D721Med (cell line): ENCODE measurements at places on chromosomes 2 and 18.

GRCh38 chr2:224401641-224402342, at the start of gene FAM124B:
Gene FAM124B, minus strand, starts transcription at chr2:224402107. Its CDS starts 339 bp downstream, at chr2:224401768.
- DNase-seq, result no peak

DNA sequence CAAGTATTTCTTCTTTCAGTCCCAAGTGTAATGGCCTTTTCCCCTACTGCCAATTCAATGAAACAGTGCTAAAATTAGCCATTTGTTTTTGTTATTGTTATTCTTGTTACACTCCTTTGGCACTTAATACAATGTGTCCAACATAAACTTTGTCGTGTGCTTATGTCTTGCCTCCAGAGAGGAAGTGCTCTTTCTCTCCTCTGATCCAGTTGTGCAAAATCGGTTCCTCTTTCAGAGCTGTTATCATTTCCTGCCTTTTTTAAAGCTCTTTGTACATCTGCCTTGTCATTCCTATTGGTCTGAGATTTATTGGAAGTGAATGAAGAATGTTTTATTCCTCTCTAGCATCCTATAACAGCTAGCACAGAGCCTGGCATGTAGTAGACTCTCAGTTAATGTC, 623.2 kb upstream of the ID2 start:
- DNase-seq, result no peak

GRCh38 chr18:25050605-25051004, 301.4 kb downstream of the ZNF521 start:
- DNase-seq, result no peak

- DNase-seq, result no peak
Observed at GRCh38 chr2:33437297-33437696, 39.2 kb upstream of the RASGRP3 start.

GRCh38 chr2:160288324-160288723, 88.3 kb upstream of the ITGB6 start:
- no peak for DNase-seq

DNA sequence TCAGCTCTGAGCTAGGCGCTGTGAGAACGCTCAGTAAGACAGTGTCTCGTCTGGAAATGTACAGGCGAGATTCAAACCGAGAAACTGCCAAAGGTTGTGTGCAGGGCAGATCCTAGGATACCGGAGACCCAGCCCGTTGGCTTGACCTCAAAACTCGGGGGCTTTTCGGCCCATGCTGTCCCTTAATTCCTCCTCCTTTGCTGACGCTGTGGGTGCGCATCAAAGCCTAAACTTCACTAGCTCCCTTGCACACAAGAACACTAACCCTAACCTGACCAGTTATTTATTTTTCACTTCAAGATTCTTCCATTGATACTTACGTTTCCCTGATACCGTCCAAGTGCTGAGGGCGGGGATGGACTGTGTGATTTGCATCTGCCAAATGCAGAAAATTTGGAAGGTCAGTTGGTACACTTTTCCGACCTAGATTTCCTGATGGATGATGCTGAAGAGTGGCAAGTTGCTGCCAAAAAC, 1.0 kb upstream of the AAK1 start:
- DNase-seq, result no peak

- no peak for DNase-seq
Observed at GRCh38 chr2:219772103-219772635, 144.7 kb downstream of the SLC4A3 start.

DNA sequence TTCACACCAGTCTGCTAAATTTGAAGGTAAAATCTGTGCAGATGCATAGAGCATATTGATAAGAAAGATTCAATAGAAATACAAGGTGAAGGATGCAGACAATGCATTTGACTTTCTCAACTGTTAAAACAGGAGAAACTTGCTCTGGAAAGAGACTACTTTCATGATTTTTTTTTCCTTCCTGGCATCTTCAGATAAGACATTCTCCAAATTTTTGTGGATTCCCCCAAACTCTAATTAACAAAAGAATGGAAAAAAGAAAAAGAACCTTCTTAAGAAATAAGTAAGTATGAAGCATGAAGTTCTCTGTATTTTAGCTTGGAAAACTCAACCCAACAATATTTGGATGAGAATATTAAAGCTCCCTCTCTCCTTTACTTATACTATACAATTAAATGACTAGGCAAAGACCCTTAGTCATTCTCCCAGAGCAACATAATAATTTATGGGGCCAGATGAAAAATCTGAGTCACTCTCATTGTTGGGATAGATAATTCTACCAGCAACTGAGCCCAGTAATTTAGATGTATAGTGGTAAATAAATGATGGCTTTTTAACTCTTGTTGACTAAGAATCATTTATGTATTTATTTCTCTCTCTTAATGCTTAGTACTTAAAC, 298.7 kb upstream of the COL3A1 start:
- DNase-seq, result no peak

DNA sequence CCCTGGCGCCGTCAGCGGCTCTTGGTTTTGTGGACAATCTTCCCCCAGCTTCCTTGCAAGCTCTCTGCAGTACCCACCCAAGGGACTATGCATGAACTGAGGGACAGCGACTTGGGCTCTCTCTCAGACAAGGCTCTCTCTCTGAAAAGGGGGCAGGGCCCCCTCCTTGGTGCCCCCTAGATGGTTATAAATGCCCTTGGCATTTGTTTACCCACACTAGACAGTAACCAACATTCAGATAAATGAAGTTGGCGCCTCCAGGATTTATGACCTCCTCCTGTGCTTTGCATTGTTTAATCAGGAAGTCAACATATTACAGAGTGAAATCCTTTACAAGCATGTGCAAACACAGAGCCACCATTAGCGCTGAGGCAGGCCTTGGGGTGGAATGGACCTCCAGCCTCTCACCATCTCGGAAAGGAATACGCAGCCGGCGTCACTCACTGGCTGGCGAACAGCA, 547.4 kb upstream of the ID2 start:
- no peak for DNase-seq

GRCh38 chr2:23546913-23547312, 161.9 kb downstream of the KLHL29 start:
- DNase-seq, result no peak

DNA sequence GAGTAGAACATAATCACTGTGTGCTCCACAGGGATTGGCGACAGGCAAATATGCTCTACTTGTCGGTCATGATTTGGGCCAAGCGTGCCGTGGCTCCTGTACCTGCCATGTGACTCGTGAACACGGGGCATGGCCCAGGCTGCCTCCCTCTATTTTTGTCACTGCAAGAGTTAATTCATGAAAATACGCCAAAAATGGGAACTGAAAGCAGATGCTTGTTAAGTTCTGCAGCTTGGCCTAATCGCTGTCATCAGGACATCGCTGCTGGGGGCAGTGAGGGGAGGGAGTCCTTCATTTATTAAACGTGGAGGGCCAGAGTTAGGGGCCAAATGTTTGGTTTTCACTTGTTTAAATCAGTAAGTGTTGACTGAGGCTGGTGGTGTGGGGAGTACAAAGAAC, 177.8 kb downstream of the BCL2 start:
- no peak for DNase-seq

GRCh38 chr2:131724019-131724418, 196.3 kb downstream of the CCDC74A start:
- no peak for DNase-seq

DNA sequence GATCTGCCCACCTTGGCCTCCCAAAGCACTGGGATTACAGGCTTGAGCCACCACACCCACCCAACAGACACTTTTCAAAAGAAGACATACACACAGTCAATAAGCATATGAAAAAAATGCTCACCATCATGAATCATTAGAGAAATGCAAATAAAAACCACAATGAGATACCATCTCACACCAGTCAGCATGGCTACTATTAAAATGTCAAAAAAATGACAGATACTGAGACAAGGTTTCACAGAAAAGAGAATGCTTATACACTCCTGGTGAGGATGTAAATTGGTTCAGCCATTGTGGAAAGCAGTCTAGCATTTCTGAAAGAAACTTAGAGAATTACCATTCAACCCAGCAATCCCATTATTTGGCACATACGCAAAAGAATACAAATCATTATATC, 1947.2 kb downstream of the SUCLG1 start:
- no peak for DNase-seq

GRCh38 chr2:59756150-59756549, 797.3 kb downstream of the BCL11A start:
- no peak for DNase-seq

GRCh38 chr2:235146206-235146605, 194.4 kb downstream of the SH3BP4 start:
- DNase-seq, result no peak

- DNase-seq, result no peak
Observed at GRCh38 chr2:192122141-192122540, 72.6 kb downstream of the TMEFF2 start.

DNA sequence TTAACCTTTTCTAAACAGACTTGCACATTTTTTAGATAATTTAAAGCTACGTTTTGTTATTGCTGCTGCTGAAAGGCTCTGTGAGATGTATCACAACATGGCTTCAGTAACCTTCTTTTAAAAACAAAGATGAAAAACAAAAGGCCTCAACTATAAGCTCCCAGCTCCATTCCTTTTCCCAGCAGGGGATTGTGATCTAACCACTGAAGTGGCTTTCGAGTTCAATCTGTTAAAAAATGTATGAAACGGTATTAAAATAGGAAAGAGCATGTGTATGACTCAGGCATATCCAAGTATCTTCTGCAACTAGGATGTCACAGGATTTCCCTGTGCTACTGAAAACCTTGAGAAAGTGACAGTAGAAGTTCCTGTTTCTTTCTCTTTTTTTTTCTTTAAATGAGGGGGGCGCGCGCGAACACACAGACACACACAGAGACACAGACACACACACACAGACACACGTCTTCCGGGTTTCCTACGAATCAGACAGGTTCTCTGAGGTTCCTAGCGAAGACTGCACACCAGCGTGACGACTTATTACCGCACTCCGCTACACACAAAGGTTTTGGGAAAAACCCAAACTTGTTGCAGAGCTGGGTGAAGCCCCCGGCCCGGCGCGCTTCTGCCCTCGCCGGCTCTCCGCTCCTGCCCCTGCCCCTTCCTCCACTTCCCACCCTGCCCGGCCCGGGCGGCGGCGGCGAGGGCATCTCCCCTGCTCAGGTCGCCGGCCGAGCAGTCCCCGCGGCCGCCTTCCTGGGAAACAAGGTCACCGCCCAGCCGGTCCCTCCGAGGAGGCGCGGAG, 86.8 kb downstream of the RBMS1 start:
- DNase-seq, result no peak

GRCh38 chr2:32310577-32310976, 32.9 kb downstream of the YIPF4 start:
- no peak for DNase-seq

DNA sequence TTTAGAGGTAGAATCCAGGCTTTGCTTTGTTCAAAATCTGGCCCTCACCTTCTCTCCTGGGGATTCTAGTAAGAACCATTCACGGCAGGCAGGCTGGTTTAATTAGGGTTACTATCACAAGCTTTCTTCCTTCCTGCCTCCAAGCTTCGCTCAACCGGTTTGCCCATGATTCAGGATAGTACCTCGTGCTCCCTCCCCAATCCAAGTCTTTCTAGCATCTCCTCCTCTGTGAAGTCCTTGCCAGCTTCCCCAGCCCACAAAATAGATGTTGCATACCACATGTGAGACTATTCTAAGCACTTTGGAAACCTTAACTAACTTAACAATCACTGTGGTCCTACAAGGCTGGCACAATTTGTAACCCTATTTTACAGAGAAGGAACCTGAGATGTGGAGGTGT, 135.1 kb downstream of the SOCS6 start:
- no peak for DNase-seq

DNA sequence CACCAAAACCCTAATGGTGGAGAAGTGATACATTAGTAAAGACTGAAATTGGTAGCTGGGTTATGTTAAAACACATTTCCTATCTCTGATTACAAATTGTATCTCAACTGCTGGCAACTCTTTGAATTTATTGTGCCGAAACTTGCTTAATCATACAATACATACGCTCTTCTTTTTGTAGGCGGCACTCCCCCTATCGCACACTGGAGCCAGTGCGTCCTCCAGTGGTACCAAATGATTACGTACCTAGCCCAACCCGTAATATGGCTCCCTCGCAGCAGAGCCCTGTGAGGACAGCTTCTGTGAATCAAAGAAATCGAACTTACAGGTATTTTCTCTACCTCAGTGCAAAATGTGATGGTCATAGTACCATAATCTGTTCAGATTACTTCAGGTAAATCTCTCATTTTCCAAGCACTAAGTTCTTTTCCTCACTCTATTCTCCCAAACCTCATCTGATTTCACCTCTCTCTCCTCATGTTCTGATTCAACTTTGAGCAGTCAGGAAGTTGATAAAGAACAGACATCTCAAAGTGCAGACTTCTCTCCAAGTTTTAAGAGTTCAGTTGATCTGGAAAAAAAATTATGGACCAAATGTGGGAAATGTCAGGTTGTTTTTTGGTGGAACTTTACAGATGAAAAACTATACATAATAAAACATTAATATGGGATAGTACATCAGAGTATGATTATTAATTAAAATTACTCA, 66.5 kb downstream of the ABI2 start:
- DNase-seq, result no peak

GRCh38 chr2:168160897-168161296, 86.5 kb downstream of the STK39 start:
- no peak for DNase-seq

GRCh38 chr2:84319581-84319980, 139.5 kb downstream of the SUCLG1 start:
- DNase-seq, result no peak

DNA sequence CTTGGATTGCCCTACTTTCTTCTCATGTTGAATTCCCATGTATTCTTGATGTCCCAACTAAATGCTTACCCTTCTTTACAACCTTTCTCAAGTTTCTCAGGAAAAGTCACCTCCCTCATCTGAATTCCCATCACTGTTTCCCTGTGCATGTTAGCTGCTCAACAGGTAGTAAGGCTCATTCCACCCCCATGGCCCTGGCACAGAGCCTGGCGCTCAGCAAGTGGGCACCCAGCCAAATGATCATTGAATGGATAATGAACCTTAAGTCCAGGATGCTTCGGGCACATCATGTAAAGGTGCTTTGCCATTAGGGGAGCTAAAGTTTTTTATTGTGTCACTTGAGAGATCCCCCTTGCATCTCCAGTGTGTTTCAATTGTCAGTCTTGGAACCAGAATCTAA, 124.0 kb downstream of the PKP4 start:
- no peak for DNase-seq

DNA sequence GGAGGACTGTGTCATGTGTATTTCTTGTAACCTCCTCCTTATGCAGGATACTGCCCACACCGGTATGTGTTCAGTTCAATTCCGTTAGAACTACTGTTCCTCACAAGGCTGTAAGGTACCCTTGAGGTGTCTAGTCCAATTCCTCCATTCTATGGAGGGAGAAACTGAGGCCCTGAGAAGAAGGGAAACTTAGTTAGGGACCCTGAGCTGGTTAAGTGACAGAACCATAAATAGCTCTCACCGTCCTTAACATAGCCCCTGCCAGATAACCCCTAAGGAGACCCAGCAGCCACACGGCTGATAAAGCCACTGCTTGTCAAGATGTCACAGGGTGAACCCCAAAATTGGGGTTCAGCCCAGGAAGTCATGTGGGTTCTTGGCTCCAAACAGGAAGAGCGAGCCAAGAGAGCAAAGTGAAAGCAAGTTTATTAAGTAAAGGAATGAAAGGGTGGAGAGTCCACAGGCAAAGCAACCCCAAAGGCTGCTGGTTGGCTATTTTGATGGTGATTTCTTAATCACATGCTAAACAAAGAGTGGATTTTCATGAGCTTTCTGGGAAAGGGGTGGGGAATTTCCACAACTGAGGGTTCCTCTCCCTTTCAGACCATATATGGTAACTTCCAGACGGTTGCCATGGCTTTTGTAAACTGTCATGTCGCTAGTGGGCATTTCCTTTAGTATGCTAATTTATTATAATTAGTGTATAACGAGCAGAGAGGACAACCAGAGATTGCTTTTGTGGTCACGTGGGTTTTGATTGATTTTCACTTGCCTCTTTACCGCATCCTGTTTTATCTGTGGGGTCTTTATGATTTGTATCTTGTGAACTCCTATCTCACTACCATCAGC, 83.4 kb upstream of the RTN4 start:
- no peak for DNase-seq
